ENCODE measurements at places on chromosomes 7 and 10. TPM values are rescaled to one million over a fixed set of nuclear protein-coding genes. Genes with fewer than 3 reads are reported as not detected.

- ATAC-seq, result peak; percentile 11
Observed at GRCh38 chr10:16381083-16381482, 55.7 kb upstream of the PTER start.

GRCh38 chr10:117972168-117972837 is 74.4 kb downstream of the RAB11FIP2 start:
- ATAC-seq, result no peak

DNA sequence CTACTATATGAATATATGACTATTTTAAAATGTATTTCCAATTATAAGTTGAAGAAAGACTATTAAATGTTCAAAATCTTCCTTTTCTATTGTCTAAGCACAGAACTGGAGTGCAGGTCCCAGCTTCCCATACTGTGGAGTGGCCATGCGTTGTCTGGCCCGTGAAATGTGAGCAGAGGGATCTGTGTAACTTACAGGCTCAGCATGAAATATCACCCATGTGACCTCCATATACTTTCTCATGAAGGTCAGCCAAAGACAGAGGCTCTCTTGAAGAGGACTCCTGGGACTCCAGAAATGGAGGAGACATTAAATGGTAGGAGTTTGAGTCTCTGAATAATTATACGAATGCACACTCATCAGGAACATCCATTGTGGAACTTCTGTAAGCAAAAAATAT is 92.4 kb upstream of the CAV2 start:
- ATAC-seq, result no peak

GRCh38 chr10:15348579-15348978 is 22.5 kb downstream of the FAM171A1 start:
- no peak for ATAC-seq

DNA sequence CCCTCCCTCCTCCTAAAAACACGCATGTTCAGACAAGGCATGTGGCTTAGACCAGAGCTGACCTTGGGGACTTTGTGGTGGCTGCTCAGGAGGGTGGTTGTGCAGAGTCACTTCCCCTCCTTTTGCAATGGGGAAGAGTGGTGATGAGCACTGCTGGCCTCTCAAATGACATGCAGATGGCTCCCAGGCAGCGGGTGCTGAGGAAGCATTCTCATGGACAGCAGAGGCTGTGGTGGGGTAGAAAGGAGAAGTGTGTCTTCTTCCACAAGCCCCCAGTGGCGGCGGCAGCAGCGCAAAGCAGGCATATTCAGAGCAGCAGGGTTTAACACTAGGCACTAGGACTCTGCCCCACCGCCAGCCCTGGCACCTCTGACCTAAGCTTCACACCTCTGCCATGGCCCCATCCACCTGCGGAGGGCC is 105.9 kb upstream of the ANLN start:
- peak; percentile 17 for ATAC-seq

- ATAC-seq, result no peak
Observed at GRCh38 chr10:78312197-78313047, 278.8 kb downstream of the RPS24 start.

DNA sequence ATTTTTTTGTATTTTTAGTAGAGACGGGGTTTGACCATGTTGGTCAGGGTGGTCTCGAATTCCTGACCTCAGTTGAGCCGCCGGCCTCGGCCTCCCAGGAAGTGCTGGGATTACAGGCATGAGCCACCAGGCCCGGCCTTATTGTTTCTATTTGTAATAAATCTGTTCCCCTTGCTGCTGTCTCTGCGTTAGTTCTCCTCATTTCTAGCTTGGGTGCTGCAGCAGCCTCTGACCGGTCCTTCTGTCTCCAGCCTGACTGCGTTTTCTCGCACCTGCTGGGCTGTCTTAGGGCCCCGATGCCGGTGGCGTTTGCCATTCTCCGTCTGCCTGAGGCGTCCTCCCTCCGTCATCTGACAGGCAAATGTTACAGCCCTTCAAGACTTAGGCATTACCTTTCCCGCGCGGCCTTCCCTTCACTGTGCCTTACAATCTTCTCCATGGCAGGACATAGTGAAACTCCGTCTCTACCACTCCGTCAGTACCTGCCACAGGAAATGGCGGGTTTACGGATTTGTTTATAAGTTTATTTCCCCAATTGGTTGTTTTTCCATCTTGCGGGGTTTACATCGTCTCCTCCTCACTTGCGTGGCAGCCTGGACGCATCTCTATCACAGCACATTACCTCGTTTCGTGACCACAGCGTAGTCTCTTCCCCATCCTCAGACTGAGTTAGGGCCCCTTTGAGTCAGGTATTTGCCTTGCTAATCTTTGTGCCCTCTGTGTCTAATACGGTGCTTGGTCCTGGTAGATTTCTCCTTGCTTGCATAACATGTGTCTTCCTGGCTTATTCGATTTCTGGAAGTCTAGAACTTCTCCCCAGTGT is 2.3 kb upstream of the GIMAP8 start:
- ATAC-seq, result peak; percentile 30

DNA sequence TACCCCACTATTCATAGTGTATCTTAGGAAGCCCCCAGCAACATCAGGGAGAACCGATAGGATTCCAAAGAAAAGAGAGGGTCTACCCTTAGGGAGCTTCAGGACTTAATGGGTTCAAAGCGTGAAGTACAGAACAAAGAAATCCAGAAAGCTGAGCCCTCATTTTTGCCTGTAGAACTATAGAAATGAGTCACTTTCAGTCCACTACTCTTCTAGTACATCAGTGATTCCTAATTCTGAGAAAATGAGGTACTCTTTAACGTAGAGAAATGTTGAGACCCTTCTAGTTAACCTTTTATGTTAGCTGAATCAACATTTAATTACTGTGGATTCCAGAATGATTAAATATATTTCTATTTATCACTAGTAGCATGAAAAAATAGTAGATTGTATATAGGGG is 1.8 kb downstream of the TDRD1 start:
- peak; percentile 74 for ATAC-seq

DNA sequence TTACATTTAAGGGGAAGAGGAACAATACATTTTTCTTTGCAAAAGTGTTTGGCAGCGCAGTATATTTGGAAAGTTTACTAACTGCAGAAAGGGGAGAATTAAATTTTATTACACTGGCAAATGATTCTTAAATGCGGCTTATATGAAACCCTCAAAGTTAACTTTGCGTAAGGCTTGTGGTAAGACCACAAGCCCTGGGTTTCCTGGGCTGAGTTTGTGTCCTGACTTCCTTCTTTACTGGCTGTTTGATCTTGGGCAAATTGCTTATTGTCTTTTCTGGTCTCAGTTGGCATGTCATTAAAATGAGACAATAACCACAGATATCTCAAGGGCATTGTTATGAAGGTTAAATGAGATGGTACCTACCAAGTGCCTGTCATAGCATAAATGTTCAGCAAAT is 106.8 kb downstream of the GLRX3 start:
- no peak for ATAC-seq

GRCh38 chr10:91340613-91341362 is 69.4 kb upstream of the HECTD2 start:
- peak; percentile 82 for ATAC-seq

GRCh38 chr7:130381468-130382312 is 1.4 kb downstream of the CPA1 start:
- ATAC-seq, result no peak

DNA sequence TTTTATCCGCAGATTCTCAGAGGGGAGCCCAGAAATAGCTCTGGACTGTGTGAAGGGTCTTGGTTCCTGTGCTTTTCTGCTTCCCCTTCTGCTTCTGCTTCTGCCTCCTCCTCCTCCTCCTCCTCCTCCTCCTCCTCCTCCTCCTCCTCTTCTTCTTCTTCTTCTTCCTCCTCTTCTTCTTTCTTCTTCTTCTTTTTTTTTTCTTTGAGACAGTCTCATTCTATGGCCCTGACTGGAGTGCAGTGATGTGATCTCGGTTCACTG is 11.6 kb downstream of the PDZD7 start:
- ATAC-seq, result no peak

- ATAC-seq, result no peak
Observed at GRCh38 chr7:22093001-22093400, 147.3 kb upstream of the CDCA7L start.

- ATAC-seq, result no peak
Observed at GRCh38 chr7:8637322-8637721, 203.9 kb downstream of the NXPH1 start.

GRCh38 chr10:4770801-4771553 is 55.0 kb upstream of the AKR1E2 start:
- ATAC-seq, result no peak

GRCh38 chr10:118963341-118963740 is 66.2 kb upstream of the NANOS1 start:
- ATAC-seq, result no peak

DNA sequence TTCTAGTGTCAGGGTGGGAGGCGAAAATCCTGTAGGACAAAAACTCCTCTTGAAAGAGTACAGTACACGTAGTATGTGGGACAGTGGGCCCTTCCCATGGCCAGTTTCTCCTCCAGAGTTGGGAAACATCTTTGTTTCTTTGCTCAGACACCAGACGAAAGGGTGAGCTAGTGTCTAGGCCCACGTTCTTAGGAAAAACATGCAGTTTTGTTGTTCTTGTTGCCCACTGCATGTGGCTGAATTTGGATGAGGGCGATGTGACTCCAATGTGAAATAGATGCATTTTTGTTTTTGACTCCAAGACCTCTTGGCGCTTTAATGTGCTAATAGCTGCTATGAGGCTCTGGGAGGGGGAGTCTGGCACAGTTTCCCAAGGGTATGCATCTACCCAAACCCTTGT is 100.8 kb downstream of the ATXN7L1 start:
- ATAC-seq, result no peak

DNA sequence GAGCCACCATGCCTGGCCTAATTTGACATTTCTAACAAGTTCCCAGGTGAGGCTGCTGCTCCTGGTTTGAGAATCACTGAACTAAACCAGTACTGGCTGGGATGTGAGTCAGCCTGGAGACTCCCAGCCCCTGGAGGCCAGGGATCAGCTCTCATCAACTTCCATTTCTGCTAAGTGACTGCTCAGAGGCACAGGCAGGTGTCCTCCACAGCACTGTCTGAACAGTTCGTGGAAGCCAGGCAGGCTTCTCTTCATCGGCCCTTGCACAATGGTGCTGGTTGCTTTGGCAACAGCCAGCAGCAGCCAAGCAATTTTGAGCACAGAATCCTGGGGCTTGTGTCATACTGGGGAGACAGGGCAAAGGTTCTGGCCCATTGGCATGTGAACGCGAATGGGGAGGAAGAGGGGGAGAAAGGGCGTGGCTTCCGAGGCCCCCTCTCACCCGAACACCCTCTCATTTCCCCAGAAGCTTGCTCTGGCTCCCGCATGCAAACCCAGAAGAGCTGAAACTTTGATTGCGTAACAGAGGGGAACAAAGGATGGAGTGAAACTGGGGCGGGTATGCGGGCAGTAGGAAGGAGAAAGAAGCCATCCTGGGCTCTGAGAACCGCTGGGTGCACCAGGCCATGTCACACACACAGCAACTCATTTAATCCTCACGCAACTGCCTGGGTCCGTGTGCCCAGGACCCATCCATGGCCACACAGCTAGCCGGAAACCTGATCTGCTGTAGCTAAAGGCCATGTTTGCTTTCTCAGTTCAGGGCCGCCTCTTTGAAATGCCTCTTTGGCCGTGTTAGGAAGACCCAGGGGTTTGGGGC is 9.0 kb upstream of the POR start:
- no peak for ATAC-seq

DNA sequence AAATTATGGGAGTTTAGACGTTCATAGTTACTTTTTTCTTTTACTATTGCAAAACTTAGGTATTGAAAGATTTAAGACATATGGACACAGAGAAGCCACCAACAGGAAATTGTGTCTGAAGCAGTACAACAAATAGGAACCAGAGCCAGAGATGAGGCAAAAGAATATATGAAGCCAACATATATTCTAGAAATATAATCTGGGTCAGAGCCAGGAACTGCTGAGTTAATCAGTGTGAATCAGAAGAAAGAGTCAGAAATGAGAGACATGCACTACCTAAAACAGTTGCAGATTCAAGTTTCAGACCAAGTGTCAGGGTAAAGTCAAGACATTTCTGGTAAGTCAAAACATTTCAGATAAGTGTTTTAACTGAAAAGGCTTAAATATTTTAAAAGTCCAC is 67.7 kb downstream of the DGKB start:
- no peak for ATAC-seq

DNA sequence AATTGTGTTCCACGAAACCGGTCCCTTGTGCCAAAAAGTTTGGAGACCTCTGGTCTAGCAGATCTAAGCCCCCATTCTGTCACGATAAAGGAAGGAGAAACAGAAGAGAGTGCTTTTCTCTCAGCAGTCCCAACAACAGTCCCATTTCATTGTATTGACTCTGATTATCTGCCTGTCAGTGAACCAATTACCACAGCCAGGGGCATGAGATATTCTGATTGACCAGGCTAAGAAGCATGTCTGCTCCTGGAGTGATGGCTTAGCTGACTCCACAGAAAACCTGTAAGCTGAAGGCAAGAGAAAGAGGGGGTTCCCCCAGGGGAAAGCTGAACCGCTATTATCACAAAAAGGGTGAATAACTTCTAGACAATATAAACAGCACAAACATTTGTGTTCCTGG is 765.4 kb downstream of the SORCS1 start:
- ATAC-seq, result no peak

DNA sequence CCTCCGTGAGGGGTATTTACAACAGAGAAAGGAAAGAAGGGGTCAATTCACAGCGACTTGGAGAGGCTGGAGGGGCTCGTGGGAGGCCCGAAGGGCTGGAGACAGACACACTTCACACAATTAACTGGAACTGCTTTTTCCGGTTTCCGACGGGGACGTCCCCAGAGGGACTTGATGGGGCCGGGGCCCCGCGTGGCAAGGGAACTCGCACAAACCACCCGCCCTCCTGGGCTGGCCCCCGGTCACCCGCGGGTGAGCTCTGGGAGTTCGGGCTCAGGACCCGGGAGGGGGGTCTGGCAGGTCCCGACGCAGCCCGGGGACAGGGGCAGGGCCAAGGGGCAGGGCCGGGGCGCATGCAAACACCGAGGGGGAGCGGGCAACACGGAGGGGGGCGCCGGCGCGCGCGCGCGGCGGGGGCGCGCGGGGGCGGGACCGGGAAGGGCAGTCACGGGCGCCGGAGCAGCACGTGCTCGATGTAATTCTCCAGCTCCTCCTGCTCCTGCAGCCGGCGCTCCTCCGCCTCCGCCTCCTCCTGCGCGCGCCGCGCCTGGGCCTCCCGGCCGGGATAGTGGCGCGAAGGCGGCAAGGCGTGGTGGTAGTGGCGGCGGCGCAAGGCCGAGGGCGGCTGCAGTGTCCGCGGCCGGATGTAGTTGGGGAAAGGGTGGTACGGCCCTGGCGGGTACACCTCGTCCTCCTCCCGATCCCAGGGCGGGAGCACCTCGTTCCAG is 2.7 kb downstream of the VGF start:
- ATAC-seq, result peak; percentile 4

Gene CTAGE15
- 0.56 TPM for total RNA-seq

Gene VWDE
- 10.5 TPM for total RNA-seq

Gene CUZD1
- total RNA-seq, result 3.3 TPM

Gene COL26A1
- total RNA-seq, result not detected

Gene CDK6
- total RNA-seq, result 222 TPM

Gene SUN3
- total RNA-seq, result 0.50 TPM

Gene PDZD7
- total RNA-seq, result 2.9 TPM

Gene XPNPEP1
- 108 TPM for total RNA-seq

Gene HOXA13
- total RNA-seq, result not detected
